ENCODE measurements at places on chromosomes 1 and 21.

- no peak for DNase-seq
These were observed 508.6 kb downstream of the RWDD3 start for GRCh38 chr1:95742591-95743089.

DNA sequence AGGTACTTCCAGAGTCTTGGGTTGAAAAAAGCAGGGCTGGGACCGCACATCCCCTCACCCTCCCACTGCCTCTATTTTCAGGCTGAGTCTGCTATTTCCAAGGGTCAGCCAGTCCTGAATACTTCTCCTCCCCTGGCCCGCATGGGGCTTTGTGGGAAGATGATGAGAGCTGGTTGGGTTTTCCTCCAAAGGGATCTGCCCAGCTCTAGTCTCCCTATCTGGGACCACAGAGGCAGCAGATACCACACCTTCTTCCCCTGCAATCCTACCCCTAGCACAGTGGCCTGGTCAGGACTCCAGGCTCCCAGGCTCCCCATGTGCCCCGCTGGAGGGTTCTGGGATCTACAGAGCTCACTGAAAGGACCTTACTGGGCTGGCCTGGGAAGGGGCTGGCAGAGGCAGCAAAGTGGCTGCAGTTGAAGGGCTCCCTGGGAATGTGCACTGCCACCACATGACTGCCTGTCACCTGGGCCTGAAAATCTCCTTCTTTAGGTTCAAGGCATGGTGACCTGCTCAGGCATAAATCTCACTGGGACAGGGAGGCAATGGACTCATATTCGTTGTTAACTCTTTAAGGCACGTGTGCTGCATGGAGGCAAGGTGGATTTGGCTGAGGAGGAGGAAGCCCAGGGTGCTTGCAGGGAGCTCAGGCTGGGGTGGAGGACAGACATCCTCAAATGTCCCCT is 13.1 kb downstream of the CACNA1S start:
- no peak for DNase-seq

DNA sequence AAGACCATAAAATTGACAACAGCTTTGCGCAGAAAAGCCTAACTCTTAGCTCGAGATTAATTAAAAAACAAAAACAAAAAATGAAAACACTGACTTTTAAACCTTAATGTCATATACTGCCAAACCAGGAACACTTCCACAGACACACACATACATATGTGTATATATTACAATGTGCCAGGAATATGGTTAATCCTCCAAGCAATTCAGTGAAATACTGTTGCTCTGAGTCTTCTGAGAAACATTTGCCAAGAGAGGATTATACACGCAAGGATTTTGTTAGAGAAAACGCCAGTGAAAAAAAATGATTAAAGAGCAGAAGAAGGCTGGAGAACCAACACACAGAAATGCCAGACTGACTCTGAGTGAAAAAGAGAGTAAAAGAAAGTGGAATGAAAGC is 116.7 kb upstream of the CHRM3 start:
- no peak for DNase-seq

- no peak for DNase-seq
These were observed 132.6 kb downstream of the NTPCR start for GRCh38 chr1:233082778-233083550.

DNA sequence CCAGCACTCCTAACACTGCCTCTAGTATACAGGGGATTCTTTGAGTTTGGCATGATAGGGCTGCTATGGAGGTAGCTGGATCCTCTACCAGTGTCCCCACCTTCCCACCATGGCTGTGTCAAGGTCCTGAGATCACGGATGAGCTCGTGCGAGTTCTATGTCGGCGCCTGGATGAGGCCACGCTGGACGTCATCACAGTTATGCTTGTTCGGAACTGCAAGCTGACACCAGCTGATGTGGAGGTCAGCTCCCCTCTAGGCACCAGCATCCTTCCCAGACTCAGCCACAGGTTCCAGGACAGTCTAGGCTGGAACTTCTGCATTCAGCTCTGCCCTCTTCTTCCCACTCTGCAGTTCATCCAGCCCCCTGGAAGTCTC is 15.2 kb downstream of the HYI start:
- DNase-seq = no peak

DNA sequence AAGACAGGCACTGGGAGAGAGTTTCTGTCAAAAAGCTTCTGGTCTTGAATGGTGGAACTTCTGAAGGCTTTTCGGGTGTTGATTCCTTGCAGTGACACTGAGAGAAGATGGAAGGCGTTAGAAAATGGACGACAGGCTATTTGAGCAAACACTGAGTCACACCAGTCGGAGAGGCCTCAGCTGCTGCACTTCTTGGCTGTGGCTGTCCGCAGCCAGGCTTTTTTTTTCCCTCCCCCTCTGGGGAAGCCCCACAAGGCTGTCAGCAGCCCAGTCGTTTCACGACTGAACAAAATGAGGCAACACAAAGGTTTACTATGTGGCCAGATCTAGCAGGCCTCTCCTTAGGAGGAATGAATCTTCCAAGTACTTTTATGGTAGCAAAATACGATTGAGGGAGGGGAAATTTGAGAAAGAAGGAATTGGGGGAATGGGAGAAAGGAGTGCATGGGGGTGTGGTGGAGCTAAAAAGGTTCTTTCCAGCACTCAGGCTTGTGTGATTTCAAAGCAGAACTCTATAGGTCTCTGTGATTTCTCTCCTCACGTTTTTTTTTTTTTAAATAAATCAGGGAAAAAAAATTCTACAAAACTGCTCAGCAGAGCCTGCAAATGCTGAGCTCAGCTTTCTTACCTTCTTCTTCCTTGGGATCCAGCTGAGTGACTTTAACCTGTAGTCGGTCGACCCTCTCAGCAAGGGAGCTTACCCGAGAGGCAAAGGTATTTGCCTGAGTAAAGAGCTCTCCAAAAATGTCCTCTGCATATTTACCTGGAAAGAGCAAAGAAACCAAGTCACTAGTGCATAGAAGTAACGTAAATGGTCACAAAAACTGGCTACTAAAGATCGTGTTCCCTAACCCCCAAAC is 26.1 kb downstream of the GPR3 start:
- DNase-seq = no peak

DNA sequence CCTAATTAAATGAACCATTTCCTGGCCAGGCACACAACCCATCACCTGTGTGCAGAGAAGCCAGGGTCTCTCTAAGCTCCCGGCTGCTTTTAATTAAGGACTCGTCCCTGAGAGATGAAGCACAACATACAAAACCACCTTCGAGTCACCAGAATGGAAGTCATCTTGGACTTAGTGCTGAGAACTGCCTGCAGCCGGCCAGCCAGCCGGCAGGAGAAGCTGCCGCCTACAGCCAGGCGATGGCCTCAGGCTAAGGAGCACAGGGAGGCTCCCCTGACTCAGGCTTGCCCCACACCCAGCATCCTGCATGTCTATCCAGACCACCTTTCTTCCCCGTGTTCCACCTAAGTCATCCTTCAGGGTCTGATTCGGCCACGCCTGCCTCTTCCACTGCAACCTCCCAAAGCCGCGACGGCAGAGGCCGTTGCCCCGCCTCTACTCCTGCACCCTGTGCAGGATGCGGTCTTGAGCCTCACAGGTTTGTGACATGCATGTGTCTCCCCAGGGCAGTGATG is 83.6 kb downstream of the SLC66A1 start:
- DNase-seq = no peak

DNA sequence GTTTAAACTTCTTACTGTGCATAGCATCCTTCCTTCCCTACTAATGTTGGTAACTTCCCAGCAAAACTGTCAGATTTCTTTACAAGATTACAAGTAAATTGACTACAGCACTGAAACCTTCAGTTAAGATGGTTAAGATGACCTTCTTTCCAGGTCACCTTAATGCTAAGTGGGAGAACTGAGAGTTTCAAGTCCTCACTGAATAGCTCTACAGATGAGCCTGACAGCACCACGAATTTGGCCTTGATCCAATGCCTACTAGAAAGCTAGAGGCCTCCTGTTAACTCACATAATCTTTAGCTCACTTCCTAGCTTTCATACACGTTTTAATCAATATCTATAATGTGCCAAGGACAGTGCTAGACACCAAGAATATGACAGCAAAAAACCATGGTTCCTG is 276.0 kb upstream of the PLD5 start:
- DNase-seq = no peak

GRCh38 chr1:237959838-237960237 is 69.1 kb upstream of the ZP4 start:
- no peak for DNase-seq

DNA sequence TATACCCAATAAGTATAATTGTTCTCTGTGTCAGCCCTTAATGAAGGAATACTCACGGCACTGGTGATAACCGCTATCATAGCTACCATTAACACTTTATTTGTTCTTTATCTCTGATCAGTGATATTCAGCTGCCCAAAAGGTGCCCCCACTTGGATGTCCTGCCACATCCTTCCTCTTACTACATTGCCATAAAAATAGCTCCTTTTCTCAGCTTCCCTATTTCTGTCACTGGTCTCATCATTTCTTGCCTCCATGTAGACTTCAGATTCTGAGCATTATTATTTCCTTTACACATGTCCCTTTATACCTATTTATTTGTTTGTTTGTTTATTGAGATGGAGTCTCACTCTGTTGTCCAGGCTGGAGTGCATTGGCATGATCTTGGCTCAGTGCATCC is 2.7 kb upstream of the RAB29 start:
- no peak for DNase-seq

GRCh38 chr1:223887747-223888418 is 42.1 kb upstream of the TP53BP2 start:
- no peak for DNase-seq

GRCh38 chr1:59678493-59679228 is 136.1 kb upstream of the HOOK1 start:
- DNase-seq = no peak

- no peak for DNase-seq
These were observed 52.0 kb upstream of the COL11A1 start for GRCh38 chr1:103160281-103160680.

GRCh38 chr1:200128944-200129879 is 101.7 kb downstream of the NR5A2 start:
- no peak for DNase-seq

DNA sequence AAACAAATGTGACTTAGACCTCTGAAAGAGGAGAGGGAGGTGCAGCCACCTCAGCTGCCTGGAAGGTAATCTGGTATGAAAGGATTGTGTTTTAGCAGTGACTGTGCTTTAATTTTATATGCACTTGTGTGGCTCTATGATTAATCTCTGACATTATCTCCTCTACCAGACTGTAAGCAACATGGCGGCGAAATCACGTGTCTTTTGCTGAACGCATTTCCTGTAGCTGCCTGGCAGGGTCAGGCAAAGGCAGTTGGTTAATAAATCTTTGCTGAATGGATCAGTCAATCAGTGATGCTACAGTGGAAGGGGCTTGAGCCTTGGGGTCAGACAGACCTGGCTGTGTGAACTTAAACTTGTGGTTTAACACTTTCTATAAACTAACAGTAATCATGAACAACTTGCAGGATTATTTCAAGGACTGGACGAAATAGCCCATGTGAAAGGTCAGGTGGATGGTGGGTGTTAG is 96.9 kb downstream of the ADSS2 start:
- DNase-seq = no peak

- DNase-seq = no peak
These were observed 3.4 kb downstream of the LACTBL1 start for GRCh38 chr1:22969304-22969709.

DNA sequence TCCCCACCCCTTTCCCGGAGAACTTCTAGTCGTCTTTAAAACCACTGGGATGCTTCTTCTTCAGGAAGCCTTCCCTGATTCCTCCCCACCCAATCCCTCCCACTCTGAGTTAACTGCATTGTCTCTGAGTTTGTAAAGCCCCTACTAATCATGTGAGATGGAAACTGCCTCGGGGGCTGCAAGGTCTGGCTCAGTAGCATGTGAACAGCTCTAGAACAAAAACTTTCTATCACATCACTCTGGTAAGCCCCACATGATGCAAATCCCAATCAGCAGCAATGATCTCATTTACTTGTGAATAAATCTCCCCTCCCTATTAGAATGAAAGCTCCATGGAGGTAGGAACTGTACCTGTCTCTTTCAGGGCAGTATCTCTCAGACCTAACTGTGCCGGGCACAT is 141.0 kb upstream of the JUN start:
- no peak for DNase-seq

DNA sequence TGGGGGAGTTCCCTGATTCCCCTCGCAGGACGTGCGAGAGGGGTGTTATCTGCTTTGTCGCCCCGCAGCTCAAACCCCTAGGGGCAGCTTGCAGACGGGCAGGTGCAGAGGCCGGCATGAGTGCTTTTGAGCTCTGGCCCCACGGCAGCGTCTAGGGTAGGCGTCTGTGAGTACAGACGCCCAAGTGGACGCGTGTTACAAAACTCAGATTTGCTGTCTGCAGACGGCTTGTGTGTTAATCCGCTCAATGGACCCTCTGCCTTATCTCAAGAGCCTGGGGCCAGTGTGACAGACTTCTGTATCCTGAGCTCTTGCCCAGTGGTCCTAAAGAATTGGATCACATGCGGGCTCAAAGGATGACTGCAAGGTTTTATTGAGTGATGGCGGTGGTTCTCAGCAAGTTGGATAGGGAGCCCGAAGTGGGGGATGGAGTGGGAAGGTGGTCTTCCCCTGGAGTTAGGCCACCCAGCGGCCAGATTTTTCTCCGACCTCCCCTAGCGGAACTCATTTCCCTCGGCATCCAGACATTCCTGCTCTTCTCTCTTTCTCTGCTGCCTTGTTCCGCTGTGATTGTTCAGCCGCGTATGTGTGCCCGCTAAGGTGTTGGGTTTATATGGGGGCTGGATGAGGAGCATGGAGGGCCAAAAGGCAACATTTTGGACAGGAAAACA is 9.4 kb downstream of the CFHR4 start:
- DNase-seq = no peak

- DNase-seq = no peak
These were observed 156.7 kb downstream of the SYT2 start for GRCh38 chr1:202553560-202554038.

DNA sequence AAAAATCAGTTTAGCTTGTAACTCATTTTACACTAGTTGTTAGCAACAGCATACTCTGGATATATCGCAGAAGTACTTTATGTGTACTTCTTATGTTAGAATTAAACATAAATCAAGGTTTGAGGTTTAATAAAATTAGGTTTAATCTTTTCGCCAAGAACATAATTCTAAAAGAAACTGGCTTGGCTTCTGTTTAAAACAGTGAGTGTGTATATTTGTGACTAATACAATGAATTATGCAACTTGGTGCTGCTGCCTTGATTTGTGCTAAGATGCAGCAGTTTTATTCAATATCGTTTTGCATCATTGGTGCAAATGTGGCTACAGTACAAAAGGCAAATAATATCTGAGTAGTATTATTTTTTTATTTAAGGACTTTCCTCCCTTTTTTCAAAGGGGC is 44.8 kb downstream of the USP25 start:
- no peak for DNase-seq

- DNase-seq = no peak
These were observed 26.3 kb upstream of the IL20 start for GRCh38 chr1:206839006-206839560.

Data from stimulated activated CD8-positive, alpha-beta memory T cell treated with anti-CD3 and anti-CD28 coated beads, Interleukin-7, amount 100 ng/mL, for 24 hours (primary cell).